Osteocyte (in vitro differentiated cells): ENCODE measurements at places on chromosomes 11 and 22. TPM values are rescaled to one million over a fixed set of nuclear protein-coding genes. Genes with fewer than 3 reads are reported as not detected.

DNA sequence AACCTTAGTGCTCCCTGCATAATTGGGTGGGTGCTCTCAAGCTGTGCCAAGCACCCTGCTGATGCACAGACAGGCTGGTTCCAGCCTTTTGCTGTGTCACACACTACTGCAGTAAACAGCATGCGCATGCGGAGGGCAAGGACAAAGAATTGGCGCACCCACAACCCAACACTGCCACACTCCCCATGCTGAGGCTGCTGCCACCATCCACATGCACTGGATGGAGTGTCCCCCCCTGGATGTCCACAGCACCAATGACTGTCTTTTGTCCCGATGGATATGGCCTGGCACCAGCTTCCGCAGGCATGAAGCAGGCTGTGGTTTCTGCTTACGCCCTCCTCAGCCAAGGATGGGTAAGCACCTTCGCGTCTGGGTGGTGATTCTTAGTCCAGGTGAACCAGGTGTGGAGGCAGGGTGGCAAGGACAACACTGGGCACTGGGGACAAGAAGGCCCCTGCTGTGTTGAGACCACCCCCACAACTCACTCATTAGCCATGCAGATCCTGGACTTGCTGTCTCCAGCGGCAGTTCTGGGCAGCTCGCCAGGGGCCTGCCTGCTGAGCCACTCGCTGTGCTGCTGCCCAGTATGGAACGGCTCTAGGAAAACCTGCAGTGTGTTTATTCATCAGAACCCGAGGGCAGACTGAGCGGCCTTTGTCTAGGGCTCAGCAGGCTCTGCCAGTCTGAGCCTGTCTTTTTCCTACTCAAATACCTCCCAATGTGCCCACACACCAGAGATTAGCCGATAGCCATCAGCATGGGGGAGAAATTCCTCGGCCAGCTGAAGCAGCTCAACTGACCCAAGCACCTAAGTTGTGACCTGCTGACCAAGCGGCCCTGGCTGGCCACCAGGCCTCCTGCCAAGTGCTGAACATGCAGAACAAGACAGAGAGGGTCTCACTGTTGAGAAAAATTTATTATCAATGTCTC lies 8.2 kb upstream of the NAP1L4 start:
- peak; percentile 91 for DNase-seq

DNA sequence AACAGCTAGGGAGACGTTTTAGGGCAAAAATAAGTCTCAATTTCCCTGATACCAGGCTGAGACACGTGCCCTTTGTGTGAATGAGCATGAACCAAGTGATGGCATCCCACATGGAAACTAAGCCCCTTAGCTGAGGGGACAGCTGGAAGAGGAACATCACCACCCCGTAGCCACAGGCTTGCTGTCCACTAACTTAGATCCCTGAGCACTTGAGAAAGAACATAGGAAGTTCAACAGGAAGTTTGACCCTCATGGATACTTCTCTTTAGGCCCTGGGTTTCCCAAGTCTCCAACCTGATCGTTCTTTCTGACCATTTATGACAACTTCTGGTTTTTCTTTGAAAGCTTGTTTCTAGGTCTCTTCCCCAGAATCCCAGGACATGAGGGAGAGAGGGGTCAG lies 11.6 kb upstream of the CKAP5 start:
- no peak for DNase-seq

- DNase-seq, result no peak
These were observed 518.7 kb downstream of the NTM start for GRCh38 chr11:131889146-131889577.

DNA sequence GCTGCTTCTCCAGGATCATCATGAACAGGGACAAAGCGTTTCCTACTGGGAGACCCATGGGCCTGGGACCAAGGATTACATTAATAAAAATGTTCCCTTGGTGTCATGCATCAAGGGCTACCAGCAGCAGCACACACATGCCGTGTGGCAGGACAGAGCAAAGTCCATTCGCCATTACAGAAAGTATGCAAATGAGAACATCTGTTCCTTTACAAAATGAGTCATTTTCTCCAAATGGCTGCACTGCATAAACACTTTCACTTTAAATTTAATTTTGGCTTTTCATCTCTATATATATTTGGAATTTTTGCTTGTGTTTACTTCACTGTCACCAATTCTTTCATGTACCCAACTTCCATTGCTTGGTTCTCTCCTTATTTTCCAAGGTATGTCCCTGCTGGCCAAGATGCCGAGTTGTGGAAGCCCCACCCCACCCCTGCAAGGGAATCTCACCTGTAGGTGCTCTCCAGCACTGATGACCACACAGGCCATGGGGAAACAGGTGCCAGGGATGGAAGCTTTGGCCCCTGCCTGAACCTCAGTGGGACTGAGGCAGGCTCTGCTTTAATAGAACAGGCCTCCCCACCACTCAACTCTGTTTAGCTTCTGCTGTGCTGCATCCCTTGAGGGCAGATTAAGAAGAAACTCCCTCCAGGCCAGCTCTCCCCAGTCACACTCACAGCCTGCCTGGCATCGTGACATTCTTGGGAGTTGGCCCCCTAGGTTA lies 15.6 kb upstream of the GNAZ start:
- DNase-seq, result peak; percentile 62

GRCh38 chr22:23315341-23315917 lies 135.1 kb downstream of the BCR start:
- peak; percentile 90 for DNase-seq

- DNase-seq, result no peak
These were observed 64.8 kb downstream of the CADM1 start for GRCh38 chr11:115439385-115439784.

DNA sequence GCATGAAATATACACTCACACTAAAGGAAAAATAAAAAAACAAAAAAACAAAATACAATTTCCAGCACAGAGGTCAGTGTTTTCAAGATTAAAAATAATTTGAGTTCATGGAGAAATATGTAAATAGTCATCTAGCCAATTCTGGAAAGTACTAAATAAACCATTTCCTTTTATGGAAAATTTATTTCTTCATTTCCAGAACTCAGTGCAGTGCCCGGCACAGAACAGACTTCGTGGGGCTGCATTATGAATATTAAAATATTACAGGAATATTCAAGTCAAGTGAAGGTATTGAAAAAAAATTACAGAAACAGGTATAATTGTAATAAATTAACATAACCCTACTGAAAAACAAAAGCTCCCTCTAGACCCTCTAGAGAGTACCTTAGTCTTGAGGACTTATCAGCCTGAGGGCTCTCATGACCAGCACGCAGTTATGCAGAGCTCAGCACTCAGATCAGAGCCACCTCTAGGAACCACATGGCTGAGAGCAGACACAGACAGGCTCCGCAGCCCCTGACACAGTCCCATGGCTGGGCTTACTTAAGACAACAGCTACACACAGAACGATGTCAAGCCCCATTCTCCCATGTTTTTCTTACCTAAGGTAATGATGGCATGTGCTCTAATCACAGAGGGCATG lies 45.6 kb downstream of the NCAPD3 start:
- no peak for DNase-seq

DNA sequence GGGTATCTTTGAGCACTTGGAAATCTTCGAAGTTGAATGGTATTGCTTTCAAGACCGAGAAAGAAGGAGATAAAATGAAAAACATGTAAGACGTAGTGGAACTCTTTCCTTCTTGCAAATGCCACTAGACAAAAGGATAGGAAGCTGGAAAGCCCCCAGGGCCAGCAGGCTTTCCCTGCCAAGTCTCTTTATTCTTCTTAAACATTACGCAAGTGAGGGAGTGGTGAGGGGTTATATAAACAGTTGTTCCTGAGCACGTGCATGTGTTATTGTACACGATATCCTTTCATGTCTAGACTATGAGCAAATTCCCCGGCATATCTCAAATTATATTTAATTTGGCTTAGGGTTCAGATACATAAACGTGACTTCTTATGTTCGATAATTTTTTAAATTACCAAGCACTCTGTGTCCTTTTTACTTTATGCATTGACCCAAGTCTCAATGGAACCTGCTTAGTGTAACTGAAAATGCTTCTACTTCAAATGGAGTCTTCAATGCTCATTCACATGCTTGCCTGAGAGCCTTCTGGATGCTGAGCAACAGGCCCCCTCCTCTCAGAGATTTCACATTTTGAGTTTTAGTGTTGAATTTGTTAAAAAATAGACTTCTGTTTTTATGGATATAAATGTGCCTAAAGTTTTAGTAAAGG lies 59.0 kb downstream of the PPP2R1B start:
- DNase-seq, result no peak

Gene TEX54
- not detected in 2 replicates for total RNA-seq

Gene UPB1
- total RNA-seq, result not detected in 2 replicates

DNA sequence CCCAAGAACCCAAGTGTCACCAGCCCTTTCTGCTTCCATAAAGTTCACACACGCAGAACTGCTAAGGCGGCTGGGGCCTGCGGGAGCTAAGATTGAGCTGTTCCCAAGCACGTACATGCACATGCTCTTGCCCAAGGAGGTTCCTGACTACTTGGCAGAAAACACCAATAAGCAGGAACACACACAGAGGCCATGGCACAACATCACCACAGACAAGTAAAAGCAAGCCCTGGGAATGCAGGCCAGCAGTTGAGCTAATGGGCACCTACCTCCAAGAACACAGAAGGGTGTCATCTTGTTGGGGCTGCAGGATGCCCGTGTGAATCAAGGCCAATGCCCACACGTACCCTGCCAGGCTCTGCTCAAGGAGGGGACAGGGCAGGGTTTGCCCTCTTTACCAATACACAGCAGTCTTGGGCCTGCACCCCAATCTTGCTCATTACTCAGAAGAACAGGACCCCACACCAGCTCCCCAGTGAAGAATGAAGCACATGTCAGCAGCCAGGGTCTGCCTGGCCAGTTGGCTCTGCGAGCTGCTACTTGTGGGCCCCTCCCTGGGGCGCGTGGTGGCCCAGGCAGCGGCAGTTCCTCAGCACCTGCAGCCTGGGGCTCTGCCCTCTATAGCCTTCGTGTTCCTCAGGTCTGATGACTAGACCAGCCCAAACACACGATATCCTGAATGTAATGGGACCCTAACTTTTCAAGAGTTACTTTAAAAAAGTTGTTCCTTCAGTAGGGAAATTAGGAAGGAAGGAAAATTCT lies 32.3 kb upstream of the CYP2D6 start:
- no peak for DNase-seq

- no peak for DNase-seq
These were observed 14.0 kb downstream of the KIAA0930 start for GRCh38 chr22:45226503-45227186.

DNA sequence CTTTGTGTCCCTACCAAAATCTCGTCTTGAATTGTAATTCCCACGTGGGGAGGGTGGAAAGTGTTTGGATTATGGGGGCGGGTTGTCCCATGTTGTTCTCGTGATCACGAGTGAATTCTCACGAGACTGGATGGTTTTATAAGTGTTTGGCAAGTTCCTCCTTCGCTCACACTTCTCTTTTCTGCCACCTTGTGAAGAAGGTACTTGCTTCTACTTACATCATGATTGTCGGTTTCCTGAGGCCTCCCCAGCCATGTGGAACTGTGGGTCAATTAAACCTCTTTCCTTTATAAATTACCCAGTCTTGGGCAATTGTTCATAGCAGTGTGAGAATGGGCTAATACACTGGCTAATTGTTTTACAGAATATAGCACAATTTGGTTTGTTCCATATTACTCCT lies 326.3 kb downstream of the GRM5 start:
- no peak for DNase-seq

DNA sequence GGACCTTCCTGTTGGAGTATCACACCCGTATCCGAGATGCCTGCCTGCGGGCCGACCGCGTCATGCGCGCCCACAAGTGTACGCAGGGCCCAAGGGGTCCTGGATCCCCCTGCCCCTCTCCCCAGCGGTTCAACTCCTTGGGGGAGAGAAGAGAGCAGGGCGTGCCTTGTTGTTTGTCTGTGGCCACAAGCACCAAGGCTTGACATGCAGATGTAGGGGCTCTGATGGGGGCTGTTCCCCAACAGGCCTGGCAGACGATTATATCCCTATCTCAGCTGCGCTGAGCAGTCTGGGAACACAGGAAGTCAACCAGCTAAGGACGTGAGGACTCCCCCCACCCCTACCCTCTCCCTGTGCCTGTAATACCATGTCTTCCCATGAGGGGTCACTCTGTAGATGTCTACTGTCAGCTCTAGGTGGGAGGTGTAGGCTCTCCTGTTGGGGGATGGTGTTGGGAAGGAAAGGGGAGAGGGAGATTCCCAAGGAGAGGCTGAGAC lies 6.8 kb downstream of the CFL1 start:
- no peak for DNase-seq

GRCh38 chr11:114252767-114253166 lies 43.4 kb upstream of the NNMT start:
- no peak for DNase-seq

Gene IGLL1
- total RNA-seq, result not detected in 2 replicates

DNA sequence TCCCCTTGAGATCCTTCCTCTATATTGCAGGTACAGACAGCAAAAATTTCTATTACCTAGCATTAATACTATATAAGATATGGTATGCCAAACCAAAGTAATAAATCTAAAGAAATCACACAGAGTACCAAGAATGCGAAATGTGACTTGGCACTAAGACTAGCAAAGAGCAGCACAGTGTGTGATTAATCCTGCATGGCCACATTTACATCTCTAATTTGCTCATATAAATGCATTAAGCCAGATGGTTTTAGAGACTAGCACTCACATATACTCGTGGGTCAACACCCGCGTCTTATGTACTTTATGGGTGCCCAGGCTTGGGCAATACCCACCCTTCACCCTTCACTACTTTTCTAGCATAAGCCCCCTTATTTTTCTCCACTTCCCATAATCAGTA lies 213.2 kb downstream of the TTC28 start:
- DNase-seq, result no peak

GRCh38 chr11:106998116-106998915 lies 20.0 kb downstream of the GUCY1A2 start:
- DNase-seq, result no peak

GRCh38 chr11:111819161-111819828 lies 52.1 kb downstream of the ALG9 start:
- DNase-seq, result no peak

Gene SHISA8
- not detected in 2 replicates for total RNA-seq

Gene KLHL35
- total RNA-seq, result 2.3 and 2.8 TPM in 2 replicates

Gene MMP8
- not detected in 2 replicates for total RNA-seq

Gene POU2F3
- total RNA-seq, result not detected in 2 replicates

GRCh38 chr11:77789731-77790476 lies 30.6 kb downstream of the RSF1 start:
- DNase-seq, result no peak

- DNase-seq, result no peak
These were observed 2.3 kb upstream of the ANKRD13D start for GRCh38 chr11:67286621-67287333.

GRCh38 chr11:21364866-21365624 lies 695.7 kb downstream of the NELL1 start:
- no peak for DNase-seq

DNA sequence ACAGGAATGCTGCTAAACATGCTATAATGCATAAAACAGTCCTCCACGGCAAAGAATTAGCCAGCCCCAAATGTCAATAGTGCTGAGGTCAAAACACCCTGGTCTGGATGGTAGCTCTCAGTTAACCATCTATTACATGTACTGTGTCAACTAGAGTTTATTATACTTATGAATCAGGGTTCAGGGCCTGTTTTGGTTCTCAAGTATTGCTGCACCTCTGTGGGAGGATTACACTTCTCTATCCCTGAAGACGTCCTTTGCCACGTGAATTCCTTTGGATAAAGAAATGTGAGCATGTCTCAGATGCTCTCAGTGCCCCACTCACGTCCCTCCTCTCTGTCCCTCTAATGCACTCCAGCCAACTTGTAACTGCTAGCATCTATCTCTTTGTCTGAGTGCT lies 53.4 kb downstream of the SLC1A2 start:
- DNase-seq, result no peak

Gene CALCB
- not detected in 2 replicates for total RNA-seq

GRCh38 chr22:25492162-25492561 lies 72.3 kb upstream of the GRK3 start:
- no peak for DNase-seq
